Testis (tissue), 5 donors: ENCODE measurements at places on chromosomes 5 and 9. TPM values are rescaled to one million over a fixed set of nuclear protein-coding genes. Genes with fewer than 3 reads are reported as not detected.
A peak's percentile ranks its signal among the peaks of the same experiment; 100 is the strongest.

The PARP8 gene
- total RNA-seq, result 18.0 TPM

GRCh38 chr5:156529892-156530291 is 202.9 kb downstream of the SGCD start:
- no peak for DNase-seq

DNA sequence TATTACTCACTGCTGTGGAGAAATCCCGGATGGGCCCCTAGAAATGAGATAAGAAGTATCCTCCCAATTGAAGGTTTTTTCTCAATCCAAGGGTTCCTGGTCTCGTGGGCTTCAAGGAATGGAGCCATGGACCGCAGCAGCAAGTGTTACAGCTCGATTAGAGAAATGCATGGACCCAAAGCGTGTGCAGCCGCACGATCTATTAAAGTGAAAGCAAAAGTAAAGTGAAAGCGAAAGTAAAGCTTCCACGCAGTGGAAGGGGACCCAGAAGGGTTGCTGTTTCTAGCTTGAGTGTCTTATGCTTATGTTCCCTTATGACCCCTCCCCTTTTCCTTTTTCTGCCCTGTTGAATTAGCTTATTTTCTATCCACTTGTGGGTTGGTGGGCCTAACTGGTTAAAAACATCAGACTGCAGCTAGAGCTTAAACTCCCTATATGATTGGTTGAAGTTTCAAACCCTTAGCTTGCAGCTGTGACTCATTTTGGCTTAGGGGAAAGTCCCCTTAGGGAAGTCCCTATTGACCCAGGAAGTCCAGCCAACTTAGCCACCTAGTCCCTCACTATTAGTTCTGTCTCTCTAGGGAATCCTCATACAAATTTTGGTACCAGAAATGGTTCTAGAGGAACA is 1111.8 kb downstream of the TAF11L14 start:
- DNase-seq, result no peak

DNA sequence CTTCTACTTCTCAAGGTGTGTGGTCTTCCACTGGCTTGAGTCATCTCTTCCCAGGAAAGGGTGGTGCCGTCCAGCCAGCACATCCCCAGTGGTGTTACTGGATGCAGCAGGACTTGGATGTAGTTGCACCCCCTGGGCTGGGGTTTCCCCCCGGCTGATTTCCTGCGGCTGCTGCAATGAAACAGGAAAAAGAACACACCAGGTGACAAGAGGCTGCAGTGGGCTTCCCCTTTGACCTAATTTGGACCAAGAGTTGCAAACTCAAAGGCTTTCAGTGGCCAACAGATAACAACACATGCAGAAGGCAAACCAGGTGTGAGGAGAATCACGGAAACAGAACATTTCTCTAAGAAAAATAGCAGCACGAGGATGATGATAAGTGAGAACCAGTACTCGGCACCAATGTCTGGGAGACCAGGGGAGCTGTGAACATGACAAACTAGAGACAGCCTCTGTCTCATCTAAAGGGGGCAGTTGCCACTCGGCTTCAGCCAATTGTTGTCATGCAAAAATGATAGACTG is 83.7 kb downstream of the PDE6A start:
- no peak for DNase-seq

The CCDC69 gene
- 65.3 TPM for total RNA-seq

The RASGEF1C gene
- total RNA-seq, result 8.0 TPM

GRCh38 chr9:71885467-71885866 is 25.5 kb downstream of the ABHD17B start:
- no peak for DNase-seq

The SLC1A1 gene
- 1.1 TPM for total RNA-seq

- DNase-seq, result peak; percentile 53
Observed at GRCh38 chr9:114662081-114662989, 4.7 kb upstream of the TEX53 start.

The BTNL8 gene
- 14.7 TPM for total RNA-seq

GRCh38 chr9:127388856-127389238 is 8.1 kb upstream of the SLC2A8 start:
- no peak for DNase-seq

The GPRIN1 gene
- total RNA-seq, result 8.4 TPM

The LHX3 gene
- total RNA-seq, result 0.62 TPM

The CXCL14 gene
- 1.8 TPM for total RNA-seq

DNA sequence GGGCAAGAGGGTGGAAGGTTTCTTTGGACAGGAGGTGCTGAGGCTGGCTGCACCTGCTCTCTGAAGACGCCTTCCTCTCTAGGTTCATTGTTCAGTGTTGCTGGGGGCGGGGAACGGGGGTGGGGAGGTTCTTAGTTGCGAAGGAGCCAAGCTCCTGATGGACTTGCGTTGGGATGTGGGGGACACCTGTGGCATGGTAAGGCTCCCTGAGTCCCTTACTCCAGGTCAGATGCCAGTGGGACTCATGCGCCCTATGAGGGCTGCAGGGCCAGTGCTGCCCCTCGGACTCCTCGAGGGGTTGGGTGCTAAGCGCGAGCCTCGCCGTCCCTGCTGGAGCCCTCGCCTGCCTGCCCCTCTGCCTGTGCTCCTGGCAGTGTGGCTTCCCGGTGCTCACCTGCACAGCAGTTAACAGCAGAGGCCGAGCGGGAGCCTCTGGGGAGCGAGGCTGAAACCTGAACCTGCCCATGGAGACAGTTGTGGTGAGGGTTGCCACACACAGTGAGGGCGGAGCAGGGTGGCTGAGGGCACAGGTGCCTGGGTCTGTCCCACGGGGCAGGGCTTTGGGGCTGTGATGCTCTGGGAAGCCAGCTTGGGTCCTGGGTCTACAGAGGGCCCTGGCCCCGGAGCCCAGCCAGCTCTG is 5.5 kb downstream of the RNU6ATAC start:
- DNase-seq, result no peak

- no peak for DNase-seq
Observed at GRCh38 chr5:160011471-160011870, 2.5 kb downstream of the TTC1 start.

The WNK2 gene
- total RNA-seq, result 50.5 TPM

GRCh38 chr5:79962575-79963222 is 28.4 kb downstream of the MTX3 start:
- no peak for DNase-seq

DNA sequence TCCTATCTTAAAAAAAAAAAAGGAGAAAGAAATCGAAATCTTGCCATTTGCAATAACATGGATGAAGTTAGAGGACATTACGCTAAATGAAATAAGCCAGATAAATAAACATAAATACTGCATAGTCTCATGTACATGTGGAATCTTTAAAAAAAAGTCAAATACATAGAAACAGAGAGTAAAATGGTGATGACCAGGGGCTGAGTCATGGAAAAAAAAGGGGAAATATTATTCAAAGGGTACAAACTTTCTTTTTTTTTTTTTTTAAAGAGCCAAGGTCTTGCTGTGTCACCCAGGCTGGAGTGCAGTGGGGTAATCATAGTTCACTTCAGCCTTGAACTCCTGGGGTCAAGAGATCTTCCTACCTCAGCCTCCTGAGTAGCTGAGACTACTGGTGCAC is 310.1 kb downstream of the ZNF608 start:
- DNase-seq, result no peak

The KCNV2 gene
- 4.3 TPM for total RNA-seq

The CSF1R gene
- 15.7 TPM for total RNA-seq

DNA sequence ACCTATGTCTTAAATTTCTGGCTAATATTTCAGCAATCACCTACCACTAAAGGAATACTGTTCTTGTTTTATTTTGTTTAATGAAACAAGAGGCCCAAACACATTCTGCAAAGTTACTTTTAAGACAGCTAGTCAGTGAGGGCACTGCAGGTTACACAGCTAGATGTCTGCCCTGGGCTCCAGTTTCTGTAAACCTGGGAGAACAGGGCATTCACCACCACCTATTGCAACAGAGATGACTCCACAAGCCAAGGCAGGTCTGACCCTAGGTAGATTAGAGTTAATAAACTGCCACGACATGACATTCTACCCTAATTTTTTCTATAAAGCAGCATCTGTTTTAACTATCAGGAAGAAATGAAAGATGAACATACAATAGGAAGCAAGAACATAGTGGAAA is 90.8 kb downstream of the SLF1 start:
- no peak for DNase-seq

The CCNI2 gene
- 4.5 TPM for total RNA-seq

The EQTN gene
- total RNA-seq, result 10.5 TPM

GRCh38 chr5:5039918-5040317 is 100.2 kb upstream of the ADAMTS16 start:
- DNase-seq, result no peak

GRCh38 chr5:55308254-55308836 is 556 bp downstream of the MTREX start:
- DNase-seq, result peak; percentile 25

GRCh38 chr5:62190931-62191330 is 115.1 kb upstream of the KIF2A start:
- DNase-seq, result no peak

The PTGR1 gene
- total RNA-seq, result 20.9 TPM

The RICTOR gene
- total RNA-seq, result 57.7 TPM

The PCDHA1 gene
- 1.7 TPM for total RNA-seq

DNA sequence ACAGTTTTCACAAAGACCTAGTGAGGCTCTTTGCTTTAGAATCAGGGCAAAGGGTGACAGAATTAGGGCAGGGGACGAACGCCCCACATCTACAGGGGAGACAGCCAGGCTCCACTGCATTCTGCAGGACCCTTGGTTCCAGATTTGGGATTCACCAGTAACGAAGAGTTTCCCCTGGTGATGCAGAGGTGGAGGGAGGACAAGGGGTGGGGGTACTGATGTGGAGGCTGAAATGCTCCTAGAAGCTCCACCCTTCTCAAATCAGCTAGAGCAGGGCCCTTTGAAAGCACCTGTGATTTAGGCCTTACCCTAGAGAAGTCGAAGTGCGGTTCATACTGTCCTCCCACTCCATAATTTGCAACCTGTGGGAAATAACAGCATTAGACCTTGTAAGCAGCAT is 29.1 kb downstream of the P4HA2 start:
- no peak for DNase-seq

DNA sequence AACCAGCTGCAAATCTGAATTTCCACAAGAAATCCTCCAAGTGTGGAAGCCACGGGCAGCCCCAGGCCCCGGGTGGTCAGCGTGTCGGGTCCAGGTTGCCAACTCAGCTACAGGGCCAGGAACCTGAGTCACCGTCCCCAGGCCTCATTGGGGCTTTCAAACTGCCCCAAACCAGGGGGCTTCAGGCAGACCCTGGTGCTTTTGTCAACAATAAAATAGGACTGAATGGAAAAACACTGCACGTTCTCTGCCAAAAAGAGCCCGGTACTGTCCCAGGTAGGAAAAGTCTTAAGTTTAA is 24.0 kb downstream of the GFPT2 start:
- DNase-seq, result no peak
